Stimulated activated naive B cell treated with anti-CD40 and anti-IgM and Interleukin-4, amounts not matched to agents 10 μg/mL and 1 μg/mL and 100 μg/mL, for 72 hours (primary cell): ENCODE measurements at places on chromosomes 12 and 14.

DNA sequence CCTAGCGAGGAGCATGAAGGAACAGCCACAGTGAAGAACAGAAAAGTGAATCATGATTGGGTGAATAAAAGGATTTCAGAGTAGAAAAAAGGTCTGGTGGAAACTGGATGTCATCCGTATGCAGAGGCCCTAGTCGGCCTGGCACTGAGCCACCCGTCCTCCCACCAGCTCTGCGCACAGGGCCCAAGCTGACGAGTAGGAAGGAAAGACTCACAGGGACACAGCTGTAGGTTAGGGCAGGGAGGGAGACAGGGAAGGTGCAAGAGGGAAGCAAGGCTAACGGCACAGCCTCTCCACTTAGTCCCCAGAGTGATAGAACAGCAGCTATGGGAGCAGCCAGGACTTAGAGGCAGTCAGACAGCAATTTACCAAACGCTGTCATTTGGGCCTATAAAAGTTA, 112.6 kb downstream of the KCNK10 start:
- DNase-seq, result no peak

- no peak for DNase-seq
Observed at GRCh38 chr12:94620621-94621020, 29.7 kb downstream of the TMCC3 start.

DNA sequence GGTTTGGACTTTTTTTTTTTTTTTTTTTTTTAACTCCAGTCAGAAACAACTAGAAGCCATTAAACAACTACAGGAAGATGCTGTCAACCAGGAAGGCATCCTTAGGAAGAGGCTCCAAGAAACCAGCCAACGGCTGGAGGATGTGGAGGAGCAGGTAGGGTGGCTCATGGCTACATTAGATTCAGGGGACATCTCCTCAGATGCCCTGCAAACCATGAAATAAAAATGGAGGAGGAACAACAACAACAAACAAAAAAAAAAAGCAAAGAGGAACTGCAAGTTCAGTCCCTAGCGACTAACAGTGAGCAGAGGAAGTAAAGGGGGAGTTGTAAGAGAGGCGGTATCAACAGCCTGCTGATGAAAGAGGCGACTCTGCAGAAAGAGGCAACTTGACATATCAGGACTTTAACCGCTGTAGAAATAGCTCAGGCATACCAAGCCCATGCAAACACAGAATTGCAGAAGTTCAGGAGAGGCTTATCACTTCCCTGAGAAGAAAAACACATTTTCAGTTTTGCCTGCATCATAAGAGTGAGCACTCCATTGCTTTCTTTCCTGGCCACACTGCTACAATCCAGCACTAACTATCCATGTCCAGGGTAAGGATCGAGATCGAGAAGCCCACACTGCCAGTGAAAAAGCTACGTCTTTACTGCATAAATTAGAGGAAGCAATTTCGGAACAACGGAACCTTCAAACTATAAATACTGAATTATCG, 103.5 kb upstream of the BCAT1 start:
- peak; percentile 79 for DNase-seq

- no peak for DNase-seq
Observed at GRCh38 chr12:41211448-41211847, 23.3 kb downstream of the PDZRN4 start.

- no peak for DNase-seq
Observed at GRCh38 chr14:74555476-74556050, 56.5 kb downstream of the LTBP2 start.

GRCh38 chr14:105582639-105583038, 56.3 kb downstream of the TMEM121 start:
- DNase-seq, result no peak

GRCh38 chr12:2641207-2641606, 153.6 kb upstream of the FKBP4 start:
- DNase-seq, result no peak

- peak; percentile 42 for DNase-seq
Observed at GRCh38 chr14:73491256-73492042, 716 bp downstream of the RIOX1 start.

- no peak for DNase-seq
Observed at GRCh38 chr14:99899578-99900178, 106.5 kb downstream of the EML1 start.

DNA sequence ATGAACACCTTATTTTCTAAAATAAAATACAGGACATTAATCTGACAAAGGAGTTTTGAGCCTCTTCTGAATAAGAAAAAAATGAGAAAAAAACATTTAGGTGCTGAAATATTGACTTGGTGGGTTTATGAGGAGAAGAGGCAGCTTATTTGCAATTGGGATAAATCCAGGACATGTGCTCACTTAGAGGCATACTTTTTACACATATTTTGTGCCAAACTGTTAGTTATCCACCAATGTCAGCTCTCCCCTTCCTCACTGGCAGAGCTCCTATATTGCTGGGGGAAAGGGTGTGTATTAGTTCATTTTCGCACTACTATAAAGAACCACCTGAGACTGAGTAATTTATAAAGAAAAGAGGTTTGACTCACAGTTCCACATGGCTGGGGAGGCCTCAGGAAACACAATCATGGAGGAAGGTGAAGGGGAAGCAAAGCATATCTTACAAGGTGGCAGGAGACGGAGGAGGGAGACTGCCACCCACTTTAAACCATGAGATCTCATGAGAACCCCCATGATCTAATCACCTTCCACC, 135.4 kb upstream of the EGLN3 start:
- no peak for DNase-seq
